ENCODE measurements at places on chromosomes 7 and 10.

GRCh38 chr10:22389856-22390589 is 44.7 kb downstream of the SPAG6 start:
- no peak for DNase-seq

GRCh38 chr7:155808549-155809331 is 3.5 kb downstream of the SHH start:
- no peak for DNase-seq

DNA sequence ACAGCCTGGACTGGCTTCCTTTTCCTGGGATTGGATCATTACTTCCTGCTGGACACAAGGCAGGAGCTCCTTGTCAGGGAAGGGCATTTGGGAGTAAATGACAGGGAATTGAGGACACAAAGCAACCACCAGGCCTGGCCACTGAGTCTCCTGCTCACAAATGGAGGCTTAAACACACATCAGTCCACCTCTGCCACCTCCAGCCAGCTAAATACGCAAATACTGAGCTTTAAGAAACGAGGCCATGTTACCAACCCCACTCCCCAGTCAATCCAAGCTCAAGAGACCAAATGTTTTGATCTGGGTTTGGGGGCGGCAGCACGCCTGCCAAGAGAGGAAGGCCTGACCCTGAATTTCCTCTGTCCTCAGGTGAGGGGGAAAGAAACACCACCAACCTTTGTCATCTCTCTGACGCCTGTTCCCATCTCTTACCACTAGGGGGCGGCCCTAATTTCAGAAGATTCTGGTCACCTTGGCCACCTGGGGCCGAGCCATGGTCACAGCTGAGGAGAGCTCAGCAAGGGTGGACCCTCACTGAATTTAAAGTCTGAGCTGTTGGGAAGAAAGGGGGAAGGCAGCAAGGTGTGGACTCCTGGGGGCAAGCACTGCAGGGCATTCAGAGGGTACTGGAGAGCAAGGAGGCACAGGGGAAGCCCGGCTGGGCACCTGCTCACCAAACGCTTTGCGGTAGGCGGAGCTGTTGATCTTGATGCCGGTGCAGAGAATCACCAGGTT is 16.5 kb downstream of the AIFM2 start:
- DNase-seq = peak; percentile 38

DNA sequence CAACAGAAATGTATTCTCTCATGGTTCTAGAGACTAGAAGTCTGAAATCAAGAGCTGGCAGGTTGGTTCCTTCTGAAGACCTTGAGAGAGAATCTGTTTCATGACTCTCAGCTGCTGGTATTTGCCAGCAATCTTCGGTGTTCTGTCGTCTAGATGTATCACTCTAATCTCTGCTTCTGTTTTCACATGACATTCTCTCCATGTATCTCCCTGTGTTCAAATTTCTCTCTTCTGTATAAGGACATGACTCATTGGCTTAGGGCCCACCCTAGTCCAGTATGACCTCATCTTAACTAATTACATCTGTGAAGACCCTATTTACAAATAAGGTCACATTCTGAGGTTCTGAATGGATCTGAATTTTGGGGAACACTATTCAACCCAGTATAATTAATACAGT is 82.3 kb downstream of the ANKRD7 start:
- no peak for DNase-seq

- DNase-seq = no peak
Observed at GRCh38 chr7:86958380-86958779, 101.1 kb downstream of the ELAPOR2 start.

DNA sequence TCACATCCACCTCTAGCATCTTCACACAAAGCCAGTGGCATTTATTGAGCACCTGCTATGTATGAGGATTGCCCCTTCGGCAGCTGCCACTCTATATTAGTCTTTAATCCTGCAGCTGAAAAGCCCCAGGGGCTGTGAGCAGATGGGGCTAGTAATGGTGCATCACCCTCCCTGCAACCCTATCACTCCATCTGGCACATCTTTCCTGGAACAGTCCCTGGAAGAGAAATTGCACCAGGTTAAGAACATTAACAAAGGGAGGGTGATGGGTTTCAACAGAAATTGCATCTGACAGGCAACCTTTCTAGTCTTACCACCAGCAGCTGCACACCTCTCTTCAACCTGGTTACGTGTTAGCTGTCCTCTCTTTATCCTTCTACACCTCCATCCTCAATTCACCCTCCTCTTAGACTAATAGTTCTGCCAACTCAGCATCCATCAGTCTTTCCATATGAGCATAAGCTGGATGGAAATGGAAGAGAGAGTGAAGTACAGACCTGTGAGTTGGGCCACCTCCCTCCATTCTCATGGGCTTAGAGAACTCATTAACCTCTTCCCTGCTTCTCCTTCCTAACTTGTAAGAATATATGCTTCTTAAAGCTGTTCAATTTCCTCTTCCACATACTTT is 168.6 kb upstream of the NEBL start:
- DNase-seq = no peak

- DNase-seq = no peak
Observed at GRCh38 chr10:4082861-4083260, 297.9 kb upstream of the KLF6 start.

DNA sequence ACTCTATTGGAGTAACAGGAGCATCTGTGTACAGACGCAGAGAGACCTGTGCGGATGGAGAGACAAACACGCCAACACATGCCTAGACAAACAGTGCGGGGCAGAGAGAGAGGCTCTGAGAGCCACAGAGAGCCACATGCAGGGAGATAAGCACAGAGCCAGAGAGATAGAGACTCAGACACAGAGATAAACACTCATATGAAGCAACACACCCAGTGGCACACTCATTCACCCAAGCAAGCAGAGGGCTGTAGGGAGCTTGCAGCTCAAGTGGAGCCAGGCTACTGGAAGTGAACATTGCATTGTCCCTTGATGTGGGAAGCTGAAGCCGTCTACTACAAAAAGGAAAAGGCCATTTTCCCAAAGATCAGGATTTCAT is 46.6 kb upstream of the PODXL start:
- no peak for DNase-seq

- no peak for DNase-seq
Observed at GRCh38 chr7:52431082-52431815, 604.2 kb upstream of the POM121L12 start.

GRCh38 chr7:47313564-47313963 is 268.3 kb downstream of the TNS3 start:
- DNase-seq = peak; percentile 58

Measured in SJSA1 (cell line).